Natural killer cell treated with Interleukin-12 subunit alpha and Interleukin-12 subunit beta and Interleukin-15 and Interleukin-18, amount 100 ng/mL, for 72 hours (primary cell): ENCODE measurements at places on chromosomes 4 and X.

DNA sequence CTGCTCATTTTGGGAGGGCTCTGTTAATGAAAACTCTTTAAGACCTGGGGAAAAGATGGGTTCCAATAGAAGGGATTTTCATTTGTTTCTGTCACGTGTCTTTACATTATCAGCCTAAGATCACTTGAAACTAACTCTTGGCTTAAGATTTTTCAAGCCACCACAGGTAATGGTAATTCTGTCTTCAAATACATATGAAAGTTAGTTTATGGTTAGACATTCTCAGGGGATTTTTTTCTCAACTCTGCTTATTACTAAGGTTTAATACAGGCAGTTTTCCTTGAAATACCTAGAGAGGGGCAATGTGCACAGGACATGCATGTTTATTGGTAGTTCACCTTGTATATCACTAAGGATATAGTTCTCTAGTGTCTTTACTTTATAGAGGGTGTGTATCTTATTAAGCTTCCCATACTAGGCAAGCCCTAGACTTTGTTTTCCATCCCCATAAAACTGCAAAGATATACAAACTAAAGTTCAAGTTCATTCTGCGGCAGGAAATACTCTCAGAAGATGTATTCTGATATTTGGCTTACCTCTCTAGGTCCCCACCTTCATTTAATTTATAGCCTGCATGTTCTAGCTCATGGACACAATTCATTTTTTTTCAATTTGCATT, 38.2 kb upstream of the MYOZ2 start:
- no peak for DNase-seq

DNA sequence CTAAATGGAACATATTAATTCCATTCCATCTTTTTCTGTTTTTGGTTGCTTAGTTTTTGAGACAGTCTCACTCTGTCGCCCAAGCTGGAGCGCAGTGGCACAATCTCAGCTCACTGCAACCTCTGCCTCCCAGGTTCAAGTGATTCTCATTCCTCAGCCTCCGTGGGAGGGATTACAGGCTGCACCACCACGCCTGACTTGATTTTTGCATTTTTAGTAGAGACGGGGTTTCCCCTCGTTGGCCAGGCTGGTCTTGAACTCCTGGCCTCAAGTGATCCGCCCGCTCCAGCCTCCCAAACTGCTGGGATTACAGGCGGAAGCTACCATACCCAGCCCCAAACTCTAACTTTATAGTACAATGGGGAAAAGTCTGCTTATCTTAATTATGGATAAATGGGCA, 11.2 kb downstream of the HNRNPD start:
- no peak for DNase-seq

DNA sequence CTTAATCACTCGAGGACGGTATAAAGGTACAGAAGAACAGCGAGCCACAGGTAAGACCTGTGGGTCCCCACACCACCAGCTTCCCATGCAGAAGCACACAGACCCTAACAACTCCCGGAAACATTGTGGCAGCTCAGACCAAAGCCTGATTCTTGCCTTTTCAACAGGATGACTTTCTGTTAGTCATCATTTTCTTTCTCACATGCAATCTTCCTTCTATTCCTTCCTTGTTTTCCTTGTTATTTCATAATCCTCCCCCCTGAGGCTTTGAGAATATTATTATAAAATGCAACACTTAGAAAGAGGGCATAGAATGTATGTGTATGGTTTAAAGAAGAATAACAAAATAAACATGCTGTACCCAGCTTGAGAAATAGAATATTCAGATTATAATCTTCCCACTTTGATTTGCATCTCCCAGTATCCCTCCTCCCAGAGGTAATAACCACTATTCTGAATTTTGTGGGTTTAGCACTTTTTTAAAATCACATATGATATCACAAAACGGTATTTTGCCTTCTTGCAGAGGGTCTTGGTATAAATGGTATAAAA, 100.9 kb downstream of the FHDC1 start:
- DNase-seq: no peak

DNA sequence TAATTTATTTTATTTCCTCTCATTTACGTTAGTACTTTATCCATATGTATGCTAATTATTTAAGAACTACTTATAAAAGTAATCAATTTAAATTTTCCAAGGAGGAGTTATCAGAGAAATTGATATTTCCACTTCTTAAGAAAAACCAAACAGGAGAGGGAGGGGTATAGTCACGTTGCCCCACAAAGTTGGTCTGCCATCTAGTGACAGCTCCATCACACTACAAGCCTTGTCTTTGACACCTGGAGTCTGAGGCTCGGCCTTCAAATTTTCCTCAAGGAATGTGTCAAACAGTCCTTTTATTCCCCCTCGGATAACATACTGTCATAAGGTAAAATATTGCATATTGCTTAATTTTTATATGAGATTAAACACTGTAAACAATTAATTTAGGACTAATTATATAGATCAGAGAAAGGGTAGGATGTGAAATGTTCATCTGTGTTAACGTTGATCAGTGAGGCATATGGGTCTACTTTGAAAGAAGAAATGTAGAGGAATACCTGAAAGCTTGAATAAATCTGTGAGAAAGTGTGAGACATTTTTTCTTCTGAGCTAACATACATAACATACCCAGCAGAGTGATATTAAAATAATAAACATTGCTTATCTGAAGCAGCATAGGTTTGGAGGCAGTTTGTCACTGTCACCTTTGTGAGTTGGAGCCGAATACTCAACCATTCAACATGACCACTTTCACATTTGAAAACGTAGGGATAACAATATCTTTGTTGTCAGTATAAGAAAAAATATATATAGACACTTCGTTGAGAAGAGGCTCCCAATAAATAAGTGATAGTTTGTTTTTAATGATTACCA, 114.4 kb downstream of the GLRA3 start:
- no peak for DNase-seq

- DNase-seq: no peak
Measured at GRCh38 chr4:182085051-182085480, 158.1 kb upstream of the TENM3 start.

- DNase-seq: no peak
Measured at GRCh38 chr4:13176741-13177142, 307.4 kb downstream of the RAB28 start.

- DNase-seq: no peak
Measured at GRCh38 chr4:3442460-3442958, 741 bp downstream of the HGFAC start.

DNA sequence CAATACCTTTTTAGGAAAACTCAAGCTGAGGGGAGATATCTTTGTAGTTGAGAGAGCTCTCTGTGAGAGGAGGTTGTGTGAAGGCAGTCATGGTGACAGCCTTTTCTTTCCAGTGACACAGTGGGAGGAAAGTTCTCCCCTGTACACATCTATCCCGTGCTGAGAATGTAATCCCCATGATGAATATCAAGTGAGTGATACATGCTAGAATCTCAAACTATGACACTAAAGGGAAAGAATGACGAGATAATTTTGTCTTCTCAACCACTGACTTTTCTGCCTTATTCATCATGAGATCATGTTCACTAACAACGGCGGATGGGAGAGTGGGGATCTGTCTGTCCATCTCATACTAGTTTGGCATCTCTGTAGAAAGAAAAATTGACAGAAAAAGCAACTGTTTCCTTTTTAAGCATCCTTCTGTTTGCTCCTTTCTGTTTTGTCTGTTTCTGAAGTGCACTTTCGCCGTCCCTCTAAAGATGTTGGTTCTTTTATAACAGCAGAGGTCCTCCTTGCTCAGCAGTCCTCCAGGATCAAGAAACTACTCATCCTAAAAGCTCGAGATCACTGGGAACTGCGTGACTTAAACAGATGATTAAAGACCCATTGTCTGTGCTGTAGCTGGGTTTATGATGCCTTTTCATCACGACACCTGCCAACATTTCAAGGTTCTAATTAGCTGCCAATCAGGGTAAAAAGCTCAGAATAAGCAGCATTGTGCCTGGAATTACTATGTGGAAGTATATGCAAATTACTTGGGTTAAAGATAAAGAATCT, 137.6 kb downstream of the DCK start:
- no peak for DNase-seq
